ENCODE measurements at places on chromosomes 7 and 10.
A peak's percentile ranks its signal among the peaks of the same experiment; 100 is the strongest.

DNA sequence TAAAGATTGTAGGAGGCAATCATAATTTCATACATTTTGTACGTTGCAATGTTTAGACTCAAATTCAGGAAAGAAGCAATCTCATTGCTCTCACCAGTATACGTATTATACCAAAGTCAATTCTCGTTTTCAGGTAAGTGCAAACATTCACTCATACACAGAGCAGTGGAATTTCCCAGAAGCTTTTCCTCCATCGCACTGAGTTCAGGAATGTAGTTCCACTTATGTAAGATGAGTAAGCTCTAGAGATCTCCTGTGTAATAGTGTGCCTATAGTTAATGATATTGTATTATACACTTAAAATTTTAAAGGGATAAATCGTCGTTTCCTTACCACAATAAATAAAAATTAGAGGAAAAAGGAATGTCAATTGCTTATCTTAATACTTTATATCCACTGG is 470.8 kb upstream of the KCND2 start:
- no peak for DNase-seq

- no peak for DNase-seq
These were observed 4.3 kb downstream of the ANK3 start for GRCh38 chr10:60385399-60385738.

DNA sequence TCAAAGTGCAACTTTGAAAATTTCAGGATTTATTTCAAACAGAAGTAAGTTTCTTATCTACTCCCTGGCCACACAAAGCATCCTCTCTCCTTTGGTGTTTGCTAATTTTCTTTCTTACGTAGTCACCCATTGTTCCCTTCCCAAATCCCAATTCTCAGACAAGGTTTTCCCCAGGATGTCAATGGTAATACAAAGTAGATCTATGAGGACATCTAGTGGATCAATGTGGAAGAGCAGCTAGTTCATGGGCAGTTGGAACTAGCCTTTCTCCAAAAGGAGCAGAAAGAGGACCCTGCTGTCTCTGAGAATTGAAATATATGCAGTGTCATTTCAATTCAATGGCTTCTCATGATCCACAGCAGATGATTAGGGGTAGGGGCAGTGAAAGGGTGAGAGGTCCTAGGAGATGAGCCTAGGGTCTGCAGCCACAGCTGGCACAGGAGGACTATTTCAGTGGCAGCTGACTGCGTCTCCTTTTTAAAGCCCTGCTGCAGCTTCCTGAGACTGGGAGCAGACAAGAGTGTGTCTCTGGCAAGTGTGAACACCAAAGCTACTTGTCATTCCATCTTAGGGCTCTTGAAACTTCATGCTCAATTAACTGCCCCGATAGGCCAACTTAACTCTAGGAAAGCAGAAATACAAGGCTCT is 632.6 kb downstream of the KCNMA1 start:
- peak; percentile 56 for DNase-seq

DNA sequence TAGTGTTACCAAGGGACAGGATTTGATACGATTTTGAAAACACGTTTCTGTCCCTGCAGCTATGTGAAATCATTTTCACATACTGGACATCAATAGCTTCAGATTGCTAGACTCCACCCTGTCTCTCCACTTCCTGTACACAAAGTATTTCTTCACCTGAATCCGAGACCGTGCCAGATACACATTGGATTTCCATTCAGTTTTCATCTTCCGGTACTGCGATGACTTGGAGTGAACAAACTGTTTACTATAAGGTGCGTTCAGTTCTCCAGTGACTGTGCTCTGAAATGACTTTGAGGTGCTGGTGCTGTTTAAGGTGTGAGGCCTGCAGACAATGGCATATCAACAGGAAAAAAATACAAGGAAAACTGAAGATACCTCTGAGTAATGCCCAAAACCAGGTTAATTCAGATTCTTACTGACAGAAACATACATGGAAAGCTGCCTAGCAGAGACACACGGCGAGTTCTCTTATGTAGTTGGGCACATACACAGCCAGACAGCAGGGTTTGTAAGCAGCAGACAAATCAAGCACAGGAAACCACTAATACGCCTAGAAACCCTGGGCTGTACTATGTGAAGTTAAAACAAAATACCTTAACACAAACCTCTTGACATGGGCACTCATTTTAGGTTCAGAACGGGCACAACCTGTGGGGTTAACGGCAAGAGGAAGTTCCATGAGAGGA is 119.2 kb downstream of the GALNT11 start:
- DNase-seq, result no peak

GRCh38 chr10:46329690-46330016 is 42.9 kb downstream of the ANTXRL start:
- no peak for DNase-seq

- no peak for DNase-seq
These were observed 81.8 kb downstream of the PAX2 start for GRCh38 chr10:100826983-100827818.

GRCh38 chr7:105131033-105131656 is 117.1 kb downstream of the KMT2E start:
- DNase-seq, result peak; percentile 33

- no peak for DNase-seq
These were observed 71.4 kb downstream of the INSIG1 start for GRCh38 chr7:155368894-155369600.

GRCh38 chr7:117572856-117573620 is 93.2 kb downstream of the CFTR start:
- DNase-seq, result no peak

DNA sequence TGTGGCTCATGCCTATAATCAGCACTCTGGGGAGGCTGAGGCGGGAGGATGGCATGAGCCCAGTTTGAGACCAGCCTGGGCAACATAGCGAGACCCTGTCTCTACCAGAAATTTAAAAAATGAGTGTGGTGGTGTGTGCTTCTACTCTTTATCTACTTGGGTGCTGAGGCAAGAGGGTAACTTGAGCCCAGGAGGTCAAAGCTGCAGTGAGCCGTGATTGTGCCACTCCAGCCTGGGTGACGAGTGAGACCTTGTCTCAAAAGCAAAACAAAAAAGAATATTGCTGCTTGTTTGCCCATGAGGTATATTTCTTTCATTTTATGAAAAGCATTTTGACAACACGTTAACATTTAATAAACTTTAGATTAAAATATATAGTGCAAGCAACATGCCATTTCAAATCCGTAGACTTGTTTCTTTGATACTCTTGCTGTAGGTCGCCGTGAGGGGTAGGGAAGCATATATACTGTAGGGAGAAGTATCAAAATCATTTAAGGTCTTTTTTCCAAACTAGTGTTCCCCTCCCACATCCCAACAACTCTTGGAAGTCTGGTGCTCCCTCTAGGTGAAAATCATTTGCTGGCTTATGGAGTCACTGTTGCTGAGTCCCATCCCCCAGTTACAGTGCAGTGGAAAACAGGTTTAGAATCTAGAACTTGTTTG is 4.3 kb upstream of the LSMEM1 start:
- DNase-seq, result no peak

DNA sequence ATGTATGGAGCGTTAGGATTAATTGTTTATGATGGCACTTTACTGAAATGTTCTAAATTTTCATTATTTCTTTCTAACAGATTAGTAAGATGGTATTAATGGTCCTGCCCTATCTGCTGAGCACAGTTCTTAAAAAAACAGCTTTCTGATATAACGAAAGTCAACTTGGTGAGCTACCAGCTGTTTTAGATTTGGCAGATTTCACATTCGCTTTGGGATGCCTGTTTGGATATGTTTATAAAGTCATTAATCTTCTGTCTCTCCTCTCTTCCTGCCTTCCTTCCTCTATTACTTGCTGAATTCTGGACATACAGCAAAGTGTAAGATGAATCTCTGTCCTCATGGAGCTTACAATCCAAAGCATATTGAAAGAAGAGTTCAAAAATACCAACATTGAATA is 396.8 kb upstream of the LRGUK start:
- DNase-seq, result no peak

GRCh38 chr10:95440756-95441546 is 120.2 kb downstream of the SORBS1 start:
- no peak for DNase-seq

GRCh38 chr7:83610649-83611304 is 38.2 kb downstream of the SEMA3E start:
- DNase-seq, result no peak

- DNase-seq, result no peak
These were observed 30.6 kb upstream of the GPNMB start for GRCh38 chr7:23216021-23216420.

GRCh38 chr7:150734254-150734653 is 3.0 kb upstream of the GIMAP5 start:
- DNase-seq, result no peak

- no peak for DNase-seq
These were observed 137.0 kb downstream of the CNNM2 start for GRCh38 chr10:103055105-103055504.

DNA sequence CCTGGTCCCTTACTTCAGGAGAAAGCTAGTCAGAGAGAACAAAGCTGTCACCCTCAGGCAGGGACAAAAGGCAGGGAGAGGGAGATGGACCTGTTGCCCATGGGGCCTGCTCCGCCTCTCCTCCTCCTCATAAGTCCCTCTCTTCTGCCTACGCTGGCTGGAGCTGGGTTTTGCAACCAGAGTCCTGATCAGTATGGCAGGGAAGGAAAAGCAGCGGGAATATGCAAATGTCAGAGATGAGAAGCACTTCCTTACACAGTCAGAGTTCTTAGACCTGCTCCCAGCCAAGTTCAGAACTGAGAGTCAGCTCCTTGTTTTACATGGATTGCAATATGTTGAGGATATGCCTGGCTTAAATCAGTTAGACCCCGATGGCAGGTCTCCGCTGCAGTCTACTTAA is 231.1 kb downstream of the ADAM12 start:
- DNase-seq, result no peak

- no peak for DNase-seq
These were observed 232.1 kb upstream of the LYZL1 start for GRCh38 chr10:29056729-29057128.

DNA sequence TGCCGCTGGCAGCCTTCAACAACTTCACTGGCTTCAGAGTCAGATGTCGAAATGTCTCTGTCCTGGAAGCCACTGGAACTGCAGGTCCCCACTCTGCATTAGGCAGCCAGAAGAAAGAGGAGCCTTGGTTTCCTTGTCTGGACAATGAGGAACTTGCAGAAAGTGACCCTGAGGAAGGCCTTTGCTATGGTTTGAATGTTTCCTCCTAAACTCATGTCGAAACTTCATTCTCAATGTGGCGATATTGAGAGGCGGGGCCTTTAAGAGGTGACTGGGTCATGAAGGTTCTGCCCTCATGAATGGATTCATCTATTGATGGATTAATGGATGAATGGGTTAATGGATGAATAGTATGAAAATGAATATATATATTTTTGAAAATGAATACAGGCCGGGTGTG is 61.6 kb upstream of the GPR26 start:
- no peak for DNase-seq

DNA sequence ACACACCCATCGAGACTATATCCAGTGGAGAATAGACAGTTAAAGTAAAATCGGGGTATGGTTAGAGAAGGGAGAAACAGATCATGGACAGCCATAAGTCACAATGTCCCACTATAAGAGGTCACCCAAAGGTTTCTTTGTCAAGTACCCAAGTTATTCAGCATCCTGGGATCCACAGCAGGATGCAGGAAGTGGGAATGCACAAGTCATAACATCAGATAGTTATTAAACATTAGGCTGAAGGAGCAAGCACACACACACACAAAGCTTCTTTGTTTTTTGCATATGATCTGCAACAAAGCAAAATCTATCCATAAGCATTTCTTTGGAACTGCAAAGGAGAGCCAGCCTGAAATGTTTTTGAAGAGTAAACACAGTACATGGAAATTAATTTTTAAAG is 111.6 kb downstream of the NOC3L start:
- DNase-seq, result no peak

GRCh38 chr7:69162931-69163670 is 435.2 kb upstream of the AUTS2 start:
- DNase-seq, result no peak

DNA sequence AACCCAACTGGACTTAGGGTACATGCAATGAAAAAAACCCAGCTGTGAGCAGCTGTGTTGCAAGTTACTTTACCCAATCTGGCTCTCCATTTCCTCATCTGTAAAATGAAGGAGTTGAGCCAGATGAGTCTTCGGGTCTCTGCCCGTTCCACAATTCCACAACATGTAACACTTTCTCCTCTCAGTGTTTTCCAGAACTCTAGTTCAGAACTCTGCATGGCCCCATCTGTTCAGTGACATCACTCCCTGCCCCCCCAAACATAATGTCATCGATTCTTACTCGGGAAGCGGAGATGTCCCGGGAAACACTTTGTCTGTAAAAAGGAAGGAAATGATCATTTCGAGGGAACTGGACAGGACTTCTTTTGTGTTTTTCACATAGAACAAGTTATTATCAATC is 2.5 kb downstream of the SH3PXD2A start:
- DNase-seq, result no peak

DNA sequence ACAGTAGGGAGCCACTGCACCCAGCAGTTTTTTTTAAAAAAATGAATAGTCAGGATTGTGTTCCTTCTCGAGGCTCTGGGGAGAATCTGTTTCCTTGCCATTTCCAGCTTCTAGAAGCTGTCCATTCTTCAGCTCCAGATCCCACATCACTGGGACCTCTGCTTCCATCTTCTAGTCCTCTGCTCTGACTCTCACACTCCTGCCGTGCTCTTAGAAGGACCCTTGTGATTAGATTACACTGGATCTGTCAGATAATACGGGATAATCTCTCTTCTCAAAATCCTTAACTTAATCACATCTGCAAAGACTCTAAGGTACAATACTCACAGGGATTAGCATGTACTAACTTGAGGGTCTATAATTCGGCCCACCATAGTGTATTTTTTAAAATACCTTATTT is 158.9 kb upstream of the SP4 start:
- DNase-seq, result no peak

DNA sequence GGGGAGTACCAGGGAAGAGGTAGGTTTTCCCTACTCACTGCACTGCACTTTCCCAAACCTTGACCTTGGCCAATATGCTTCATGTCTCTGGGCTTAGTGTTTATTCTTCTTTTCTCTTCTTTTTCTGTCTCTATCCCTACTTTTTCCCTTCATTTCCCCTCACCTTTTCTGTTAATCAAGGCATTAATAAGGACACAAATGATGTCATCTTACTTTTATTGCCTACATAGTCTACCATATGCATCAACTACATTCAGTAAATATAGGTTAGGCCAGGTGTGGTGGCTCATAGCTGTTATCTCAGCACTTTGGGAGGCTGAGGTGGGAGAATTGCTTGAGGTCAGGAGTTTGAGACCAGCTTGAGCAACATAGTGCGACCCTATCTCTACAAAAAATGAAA is 13.0 kb upstream of the ZNF503 start:
- no peak for DNase-seq

- DNase-seq, result no peak
These were observed 32.6 kb downstream of the CFAP43 start for GRCh38 chr10:104199567-104199966.

- DNase-seq, result no peak
These were observed 97.3 kb upstream of the SFMBT2 start for GRCh38 chr10:7507887-7508726.

- no peak for DNase-seq
These were observed 9.4 kb downstream of the NIPSNAP2 start for GRCh38 chr7:55973747-55974250.
